NCI-H82 (cell line): ENCODE measurements at places on chromosomes 16 and 17.

GRCh38 chr16:28280881-28281836 lies 11.2 kb upstream of the SBK1 start:
- peak; percentile 93 for DNase-seq

GRCh38 chr17:2955931-2956582 lies 107.3 kb downstream of the OR1D5 start:
- DNase-seq: peak; percentile 98

DNA sequence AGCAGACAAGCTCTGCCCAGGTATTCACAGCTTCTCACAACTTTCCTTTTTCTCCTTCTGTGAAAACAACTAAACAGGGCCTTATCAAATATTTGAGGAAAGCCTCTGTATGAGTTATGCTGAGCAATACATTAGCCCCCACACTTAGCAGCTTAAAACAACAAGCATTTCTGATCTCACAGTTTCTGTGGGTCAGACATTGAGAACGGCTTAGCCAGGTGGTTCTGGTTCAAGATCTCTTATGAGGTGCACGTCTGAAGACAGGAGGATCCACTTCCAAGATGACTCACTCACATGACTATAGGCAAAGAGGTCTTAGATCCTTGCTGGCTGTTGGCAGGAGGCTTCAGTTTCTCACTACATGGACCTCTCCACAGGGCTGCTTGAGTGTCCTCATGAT lies 181.4 kb upstream of the WSCD1 start:
- no peak for DNase-seq

DNA sequence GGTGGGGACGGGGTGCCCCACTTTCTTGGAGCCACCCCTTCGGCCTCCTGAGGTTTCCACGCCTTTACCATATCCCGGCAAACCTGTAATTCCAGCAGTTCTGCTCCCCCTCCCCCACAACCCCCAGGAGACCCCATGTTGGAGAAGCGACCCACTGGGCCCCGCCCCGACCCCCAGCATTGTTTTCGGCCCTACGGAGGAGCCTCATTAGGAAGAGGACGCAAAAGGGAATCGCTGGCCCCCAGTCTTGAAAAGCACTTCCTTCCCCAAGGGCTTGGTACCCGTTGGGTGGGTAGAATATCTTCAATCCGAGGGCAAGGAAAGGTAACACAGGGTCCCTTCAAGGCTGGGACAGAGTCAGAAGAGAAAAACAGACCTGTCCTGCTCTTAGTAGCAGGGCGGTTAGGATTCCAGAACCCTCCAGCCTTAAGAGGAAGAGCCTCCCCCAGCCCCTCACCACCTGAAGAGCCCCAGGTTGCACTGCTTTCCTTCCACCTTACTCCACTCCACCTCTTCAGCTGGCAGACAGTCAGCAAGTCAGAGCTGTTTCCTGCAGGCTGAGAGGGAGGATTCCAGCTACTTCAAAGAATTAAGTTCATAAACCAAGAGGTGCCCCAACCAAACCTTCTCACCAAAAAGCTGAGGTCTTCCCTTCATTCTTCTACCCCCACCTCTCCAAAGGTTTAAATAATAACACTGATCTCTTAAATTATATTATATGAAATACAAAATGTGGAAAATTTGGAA lies 803 bp upstream of the TLCD2 start:
- no peak for DNase-seq

DNA sequence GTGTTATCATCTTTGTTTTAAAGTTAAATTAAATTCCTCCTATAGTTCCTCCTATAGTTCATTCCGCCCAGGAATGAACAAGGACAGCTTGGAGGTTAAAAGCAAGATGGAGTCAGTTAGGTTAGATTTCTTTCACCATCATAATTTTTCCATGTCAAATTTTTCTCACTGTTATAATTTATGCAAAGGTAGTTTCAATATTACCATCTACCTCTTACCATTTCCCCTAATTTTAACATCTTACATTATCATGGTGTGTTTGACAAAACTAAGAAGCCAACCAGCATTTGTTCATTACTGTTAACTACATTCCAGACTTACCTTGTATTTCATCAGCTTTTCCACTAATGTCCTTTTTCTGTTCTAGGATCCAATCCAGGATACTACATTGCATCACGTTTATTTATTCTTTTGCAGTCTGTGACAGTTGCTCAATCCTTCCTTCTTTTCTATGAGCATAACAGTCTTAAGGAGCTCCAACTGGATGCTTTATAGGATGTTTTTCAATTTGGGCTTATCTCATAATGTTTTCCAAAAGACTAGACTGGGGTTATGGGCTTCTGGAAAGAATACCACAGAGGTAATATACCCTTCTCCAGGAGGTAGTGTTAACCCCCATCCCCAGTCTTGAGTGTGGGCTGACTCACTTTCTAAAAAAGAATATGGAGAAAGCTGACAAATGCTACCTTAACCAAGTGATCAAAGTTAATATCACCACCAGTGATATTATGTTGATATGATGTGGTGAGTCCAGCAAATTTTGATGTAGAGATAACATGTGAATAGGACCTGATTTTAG lies 158.5 kb downstream of the PPM1E start:
- DNase-seq: no peak

DNA sequence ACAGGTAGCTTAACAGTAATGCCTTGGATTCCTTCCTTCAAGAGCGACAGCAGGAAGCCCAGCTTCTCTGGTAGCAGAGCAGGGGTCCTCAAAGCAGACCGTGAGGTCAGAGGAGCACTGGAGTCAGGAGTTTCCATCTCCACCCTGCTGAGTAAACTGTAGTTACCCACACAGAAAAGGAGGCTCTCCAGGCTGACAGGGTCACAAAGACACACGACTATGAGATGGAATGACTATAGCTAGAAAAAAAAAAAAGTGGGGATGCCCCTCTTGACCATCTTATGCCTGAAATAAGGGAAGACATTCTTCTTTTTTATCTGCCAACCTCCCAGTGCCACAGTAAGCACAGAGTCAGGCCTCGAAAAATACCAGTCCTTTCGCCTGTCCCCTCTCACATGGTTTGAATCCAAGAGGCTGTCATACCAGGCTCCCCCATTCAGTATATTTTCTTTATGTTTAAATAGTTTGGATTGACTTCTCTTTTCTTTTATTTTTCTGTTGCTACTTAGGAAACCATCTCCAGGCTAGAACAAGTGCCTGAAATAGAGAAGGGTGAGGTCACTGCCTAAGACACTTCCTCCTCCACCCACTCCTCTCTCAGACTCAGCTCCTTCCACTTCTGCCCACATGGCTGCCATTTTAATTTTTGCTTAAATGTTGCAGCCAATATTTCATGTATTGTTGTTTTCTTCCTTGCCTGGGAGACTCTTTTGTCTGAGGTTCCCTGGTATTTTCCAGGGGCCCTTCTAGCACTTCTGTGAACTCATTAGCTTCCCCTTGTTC lies 707.4 kb downstream of the MAF start:
- DNase-seq: no peak

- DNase-seq: no peak
Measured at GRCh38 chr16:87326151-87326571, 9.0 kb upstream of the C16orf95 start.

DNA sequence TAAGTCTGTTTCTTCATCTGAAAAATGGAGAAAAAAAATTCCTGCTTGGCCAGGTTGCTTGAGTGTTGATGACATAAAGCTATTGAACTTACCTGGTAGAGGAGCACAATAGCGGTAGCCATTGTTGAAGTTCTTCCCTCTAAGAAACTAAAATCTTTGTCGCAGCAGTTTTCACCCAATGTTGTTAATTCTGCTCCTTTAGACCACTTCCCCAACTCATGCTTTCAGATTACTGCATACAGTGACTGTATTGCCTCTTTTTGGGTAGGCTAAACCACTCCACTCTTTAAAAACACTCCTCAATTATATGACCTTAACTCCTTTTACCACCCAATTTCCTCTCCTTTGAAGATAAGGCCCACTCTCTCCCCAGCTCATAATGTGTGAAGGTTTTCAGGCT lies 35.7 kb upstream of the CCL2 start:
- no peak for DNase-seq

DNA sequence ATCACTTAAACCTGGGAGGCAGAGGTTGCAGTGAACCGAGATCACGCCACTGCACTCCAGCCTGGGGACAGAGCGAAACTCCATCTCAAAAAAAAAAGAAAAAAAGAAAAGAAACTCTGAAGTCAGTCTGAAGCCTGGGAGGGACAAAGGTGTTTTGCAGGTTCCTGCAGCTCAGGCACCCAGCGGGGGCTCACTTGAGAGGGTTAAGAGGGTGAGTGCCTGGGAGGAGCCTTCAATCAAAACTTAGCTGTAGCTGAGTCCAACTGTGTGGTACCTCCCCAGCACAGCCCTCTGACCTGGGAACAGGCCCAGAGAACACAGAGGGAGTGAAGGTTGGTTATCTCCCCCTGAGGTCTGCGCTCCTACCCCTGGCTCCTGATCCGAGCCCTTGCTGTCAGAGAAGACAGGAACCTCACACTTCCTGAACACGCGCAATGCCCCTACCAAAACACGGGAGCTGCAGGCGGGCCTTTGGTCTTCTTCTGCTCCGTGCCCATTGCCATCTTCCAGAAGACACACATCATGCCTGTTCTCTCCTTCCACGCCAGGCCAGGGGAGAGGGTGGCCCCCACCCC lies 20.4 kb upstream of the ZC3H18 start:
- no peak for DNase-seq

DNA sequence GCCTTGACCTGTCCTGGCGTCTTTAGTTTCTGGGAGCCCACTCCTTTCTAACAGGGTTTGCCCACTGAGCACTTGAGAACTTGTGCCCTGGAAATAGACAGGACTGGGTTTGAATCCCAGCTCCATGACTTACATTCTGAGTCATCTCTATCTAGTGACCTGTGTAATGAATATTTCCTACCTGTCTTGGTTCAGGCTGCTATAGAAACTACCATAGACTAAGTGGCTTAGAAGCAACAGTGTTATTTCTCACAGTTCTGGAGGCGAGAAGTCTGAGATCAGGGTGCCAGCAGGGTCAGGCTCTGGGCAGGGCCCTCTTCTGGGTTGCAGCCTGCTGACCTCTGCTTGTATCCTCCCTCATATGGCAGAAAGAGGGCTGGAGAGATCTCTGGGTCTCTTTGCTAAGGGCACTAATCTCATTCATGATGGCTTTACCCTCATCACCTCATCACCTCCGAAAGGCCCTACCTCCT lies 110.7 kb upstream of the DHX40 start:
- no peak for DNase-seq

DNA sequence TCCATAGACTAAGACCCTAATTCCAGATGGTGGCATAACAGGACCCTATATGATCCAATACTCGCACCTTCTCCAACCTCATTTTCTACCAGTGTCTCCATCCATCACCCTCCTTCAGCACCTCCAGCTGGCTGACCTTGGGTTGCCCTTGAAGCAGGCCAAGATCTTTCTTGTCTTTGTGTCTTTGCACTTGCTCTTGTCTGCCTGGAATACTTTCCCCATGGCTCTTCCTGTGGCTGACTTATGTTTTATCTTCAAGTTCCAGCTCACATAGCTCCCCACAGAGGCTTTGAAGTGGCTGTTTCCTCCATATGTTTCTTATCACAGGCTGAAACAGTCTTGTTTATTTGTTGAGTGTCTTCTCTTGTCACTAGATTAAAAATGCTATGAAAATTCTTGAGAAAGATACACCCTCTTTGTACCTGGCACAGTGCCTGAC lies 29.6 kb upstream of the MMD start:
- DNase-seq: peak; percentile 56

DNA sequence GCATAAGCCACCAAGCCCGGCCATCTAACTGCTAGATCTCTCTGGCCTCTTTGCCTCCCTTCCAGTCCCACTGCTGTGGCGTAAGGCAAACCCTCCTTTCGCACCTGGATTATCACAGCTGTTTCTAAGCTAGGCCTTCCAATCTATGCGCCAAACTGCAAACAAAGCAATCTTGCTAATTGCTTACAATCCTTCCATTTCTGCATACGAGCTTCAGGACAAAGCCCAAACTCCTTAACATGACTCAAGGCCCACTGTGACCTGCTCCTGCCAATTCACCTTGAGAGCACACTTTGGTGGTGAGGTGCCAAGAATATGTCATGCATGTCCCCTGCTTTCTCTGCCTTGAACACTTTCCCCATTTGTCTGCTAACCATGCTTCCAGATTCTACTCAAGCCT lies 6.0 kb upstream of the ARL5C start:
- DNase-seq: peak; percentile 42

DNA sequence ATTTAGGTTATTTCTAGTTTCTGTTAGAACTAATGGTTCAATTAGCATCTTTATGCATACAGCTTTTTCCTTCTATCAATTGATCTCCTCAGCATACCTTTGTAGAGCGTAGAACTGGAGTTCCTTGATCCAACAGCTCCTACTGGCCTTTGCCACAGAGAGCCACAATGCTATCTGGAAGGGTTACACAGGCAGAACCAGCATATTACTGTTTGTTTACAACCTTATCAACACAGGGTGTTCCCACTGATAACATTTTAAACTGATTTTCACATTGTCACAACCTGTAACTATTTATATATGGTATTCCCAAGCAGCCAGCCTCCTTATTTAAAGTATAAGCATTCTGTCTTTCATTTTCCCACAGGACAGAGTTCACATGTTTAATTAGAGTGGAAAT lies 382.2 kb downstream of the MAF start:
- no peak for DNase-seq

DNA sequence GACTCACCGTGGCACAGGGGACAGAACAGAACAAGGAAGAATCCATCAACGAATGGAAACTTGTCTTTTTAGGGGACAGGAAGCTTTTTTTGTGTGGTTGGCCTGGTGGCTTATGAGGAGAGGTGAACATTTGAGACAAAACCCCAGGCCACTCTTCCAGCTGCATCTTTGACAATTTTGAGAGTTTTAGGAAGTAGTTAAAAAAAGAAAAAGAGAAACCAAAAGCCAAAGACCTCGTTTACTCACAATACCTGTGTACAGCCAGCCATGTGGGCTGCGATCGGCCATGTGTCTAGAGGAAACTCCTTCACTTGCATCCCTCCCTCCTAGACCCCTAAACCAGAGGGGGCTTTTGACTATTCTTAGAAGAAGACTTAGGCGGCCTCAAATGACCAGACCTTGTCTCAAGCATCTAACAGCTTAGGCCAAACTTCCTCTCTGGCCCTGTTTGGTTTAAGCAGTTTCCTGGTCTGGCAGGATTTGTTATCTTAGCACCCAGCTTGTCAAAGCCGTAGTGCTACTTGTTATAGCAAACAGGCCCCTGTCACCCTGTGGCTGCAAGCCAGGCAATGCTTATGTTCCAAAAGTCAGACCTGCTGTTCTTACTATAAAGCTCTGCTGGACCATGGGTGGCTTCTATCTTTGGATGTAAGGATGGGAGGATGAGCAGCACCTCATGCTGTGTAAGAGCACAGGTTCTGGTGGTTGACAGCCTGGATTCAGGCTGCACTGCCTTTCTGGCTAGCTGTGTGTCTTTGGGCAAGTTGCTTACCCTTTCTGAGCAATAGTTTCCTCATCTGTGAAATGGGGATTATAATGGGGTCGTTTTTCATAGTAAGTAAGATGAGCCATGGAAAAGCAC lies 17.7 kb downstream of the KSR1 start:
- DNase-seq: peak; percentile 30
